Lower lobe of right lung (tissue), 2 donors: ENCODE measurements at places on chromosomes 1 and 21. TPM values are rescaled to one million over a fixed set of nuclear protein-coding genes. Genes with fewer than 3 reads are reported as not detected.

Gene RAP1GAP
- total RNA-seq = 33.7 TPM

GRCh38 chr1:52190500-52191252 is 48.8 kb downstream of the ZFYVE9 start:
- no peak for DNase-seq

- no peak for DNase-seq
Measured at GRCh38 chr1:205812271-205812877, 624 bp downstream of the SLC41A1 start.

- DNase-seq = no peak
Measured at GRCh38 chr1:59433440-59433813, 136.5 kb downstream of the FGGY start.

DNA sequence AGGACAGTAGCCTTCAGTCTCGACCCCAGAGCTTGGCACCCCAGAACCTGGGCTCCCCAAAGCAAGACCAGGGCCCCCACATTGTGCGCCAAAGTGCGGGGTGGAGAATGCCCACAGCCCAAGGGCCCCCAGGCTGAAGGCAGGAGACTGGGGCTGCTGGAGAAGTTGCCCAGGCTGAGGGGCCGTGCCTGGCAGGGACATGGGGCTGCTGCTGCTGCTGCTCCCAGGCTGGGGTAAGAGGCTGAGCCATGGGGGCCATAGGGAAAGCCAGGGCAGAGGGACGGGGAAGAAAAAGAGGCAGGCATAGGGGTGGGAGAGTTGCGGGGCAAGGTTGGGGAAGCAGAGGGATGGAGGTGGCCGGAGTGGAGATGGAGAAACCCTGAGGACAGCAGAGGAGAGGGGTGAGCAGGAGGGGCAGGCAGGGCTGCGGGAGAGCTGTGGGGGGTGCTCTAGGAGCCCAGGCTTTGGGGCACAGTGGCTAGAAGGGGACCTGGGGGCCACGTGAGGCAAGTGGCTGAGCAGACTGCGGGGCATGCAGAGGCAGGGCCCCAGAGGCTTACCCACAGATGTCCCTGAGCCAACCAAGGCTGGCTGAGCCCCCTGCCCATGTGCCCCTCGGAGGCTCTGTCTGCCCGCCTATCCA is 18.9 kb downstream of the SLC27A3 start:
- DNase-seq = no peak

- no peak for DNase-seq
Measured at GRCh38 chr1:2431103-2431502, 18.7 kb upstream of the PEX10 start.
